ENCODE measurements at places on chromosomes 12 and 14. TPM values are rescaled to one million over a fixed set of nuclear protein-coding genes. Genes with fewer than 3 reads are reported as not detected.

TMCC3 gene
- total RNA-seq = 1.6 TPM

DNA sequence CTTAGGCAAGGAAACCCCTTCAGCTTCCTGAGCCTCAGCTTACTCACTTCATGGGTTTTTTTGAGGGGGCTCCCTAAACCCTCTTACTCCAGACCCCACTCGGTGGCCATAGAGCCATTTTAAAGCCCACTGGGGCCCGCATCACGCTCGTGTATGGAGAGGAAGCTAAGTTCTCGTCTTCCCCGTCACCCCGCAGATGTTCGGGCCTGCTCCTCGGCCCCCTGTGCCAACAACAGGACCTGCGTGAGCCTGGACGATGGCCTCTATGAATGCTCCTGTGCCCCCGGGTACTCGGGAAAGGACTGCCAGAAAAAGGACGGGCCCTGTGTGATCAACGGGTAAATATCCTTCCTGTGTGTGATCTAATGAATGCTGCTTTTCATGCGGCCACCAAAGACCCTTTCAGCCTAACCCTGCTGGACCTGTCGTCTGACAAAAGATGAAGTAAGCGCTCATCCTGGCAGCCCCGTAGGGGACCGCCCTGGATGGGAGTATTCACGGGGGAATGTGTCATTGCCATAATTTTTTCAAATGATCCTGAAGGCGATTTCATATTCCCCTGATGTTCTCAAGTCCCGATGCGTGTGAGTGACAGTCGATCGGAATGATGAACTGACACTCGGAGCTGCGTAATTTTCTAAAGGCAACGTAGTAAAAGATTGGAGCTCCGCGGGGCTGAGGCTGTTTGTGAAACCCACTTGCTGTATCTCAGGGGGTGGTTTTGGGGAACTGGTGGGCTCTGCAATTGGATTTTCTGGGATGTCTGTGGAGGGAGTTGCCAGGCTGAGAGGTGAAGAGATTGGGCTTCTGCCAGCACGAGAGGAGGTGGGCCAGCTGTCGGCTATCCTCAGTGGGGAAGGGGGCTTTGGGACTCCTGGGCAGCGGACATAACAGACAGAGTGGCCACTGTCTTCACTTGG, 5.4 kb downstream of the DLK1 start:
- DNase-seq = no peak

GRCh38 chr14:101839236-101839635, 77.7 kb downstream of the PPP2R5C start:
- DNase-seq = no peak

DNA sequence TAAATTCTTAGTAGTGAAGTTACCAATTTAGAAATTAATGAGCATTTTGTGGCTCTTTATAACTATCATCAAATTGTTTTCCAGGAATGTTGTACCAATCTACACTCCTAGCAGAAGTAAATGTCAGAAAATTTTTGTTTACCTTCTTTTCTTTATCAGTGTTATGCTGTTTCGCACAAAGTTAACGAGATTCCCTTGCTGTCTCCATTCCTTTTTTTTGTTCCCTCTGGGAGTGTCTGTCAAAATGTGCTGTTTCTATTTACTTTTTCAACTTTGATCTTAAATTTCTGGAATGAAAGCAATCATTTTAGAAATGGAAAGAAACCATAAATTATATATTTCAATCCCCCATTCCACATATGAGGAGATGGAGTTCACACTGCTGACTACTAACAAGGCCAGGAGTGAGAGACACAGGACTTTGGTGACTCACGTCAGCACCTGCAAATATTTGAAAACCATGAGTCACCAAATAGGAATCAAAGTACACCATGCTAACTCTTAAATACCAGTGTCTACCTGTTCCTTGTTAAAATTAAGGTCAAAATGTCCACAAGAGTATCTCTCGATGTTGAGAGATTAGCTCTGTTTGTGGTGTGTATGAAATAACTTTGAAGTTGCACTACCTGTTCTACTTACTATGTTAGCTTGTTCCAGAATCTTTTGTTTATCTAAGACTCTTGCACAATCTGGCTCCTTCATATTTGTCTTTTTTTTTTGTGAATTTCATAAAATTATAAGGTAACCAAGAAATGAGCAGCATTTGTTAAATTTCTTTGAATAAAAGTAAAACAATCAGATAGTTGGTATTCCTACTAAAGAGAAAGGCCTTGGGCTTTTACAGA, 106.0 kb downstream of the RMST start:
- DNase-seq = no peak

VEZT gene
- 84.6 TPM for total RNA-seq

DNA sequence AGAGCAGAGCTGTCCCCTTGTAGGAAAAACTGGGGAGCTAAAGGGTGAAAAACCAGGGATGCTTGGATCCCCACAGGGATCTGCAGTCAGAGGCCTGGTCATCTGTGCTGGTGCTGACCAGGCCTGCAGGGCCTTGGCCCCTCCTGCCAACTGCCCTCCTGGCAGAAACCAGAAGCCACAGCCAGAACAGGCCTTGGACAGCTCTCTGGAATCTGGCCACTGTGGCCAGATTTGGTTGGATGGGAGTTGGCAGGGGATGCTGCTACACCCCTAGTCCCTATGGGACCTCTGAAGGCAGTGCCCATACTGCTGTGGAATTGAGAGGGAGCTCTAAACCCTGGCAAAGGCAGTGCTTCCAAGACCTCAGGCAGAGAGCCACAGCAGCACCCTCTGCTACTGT, 9.2 kb upstream of the GPX2 start:
- no peak for DNase-seq

- DNase-seq = peak; percentile 91
Observed at GRCh38 chr14:54566410-54567223, at the start of gene SAMD4A. TSS of gene SAMD4A (plus strand) at chr14:54567128. CDS start at chr14:54567917, 789 bp downstream.

DNA sequence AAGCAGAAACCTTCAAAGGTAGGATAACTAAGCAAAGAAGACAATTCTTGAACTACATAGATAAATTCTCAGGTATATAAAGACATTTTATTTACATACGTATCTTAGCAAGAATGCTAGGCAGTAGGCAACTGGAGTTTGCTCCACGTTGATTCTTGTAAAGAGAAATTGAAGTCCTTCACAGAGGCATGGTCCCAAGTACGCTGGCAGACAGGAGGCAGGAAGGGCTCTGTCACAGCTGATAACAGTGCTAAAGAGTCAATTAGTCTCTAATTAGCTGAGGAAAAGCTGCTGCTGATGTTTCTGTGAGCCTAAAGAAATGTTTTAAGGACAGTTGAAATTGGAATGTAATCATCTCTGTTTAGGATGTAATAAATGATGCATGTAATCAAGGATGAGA, 146.8 kb downstream of the METTL25 start:
- DNase-seq = no peak

GRCh38 chr12:55057481-55057880, 37.7 kb downstream of the NEUROD4 start:
- DNase-seq = no peak

INSM2 gene
- total RNA-seq = not detected

EGLN3 gene
- total RNA-seq = 0.64 TPM

- peak; percentile 84 for DNase-seq
Observed at GRCh38 chr12:48814262-48815125, 3.8 kb upstream of the CACNB3 start.
